ENCODE measurements at places on chromosomes 16 and 17.
A peak's percentile ranks its signal among the peaks of the same experiment; 100 is the strongest.

DNA sequence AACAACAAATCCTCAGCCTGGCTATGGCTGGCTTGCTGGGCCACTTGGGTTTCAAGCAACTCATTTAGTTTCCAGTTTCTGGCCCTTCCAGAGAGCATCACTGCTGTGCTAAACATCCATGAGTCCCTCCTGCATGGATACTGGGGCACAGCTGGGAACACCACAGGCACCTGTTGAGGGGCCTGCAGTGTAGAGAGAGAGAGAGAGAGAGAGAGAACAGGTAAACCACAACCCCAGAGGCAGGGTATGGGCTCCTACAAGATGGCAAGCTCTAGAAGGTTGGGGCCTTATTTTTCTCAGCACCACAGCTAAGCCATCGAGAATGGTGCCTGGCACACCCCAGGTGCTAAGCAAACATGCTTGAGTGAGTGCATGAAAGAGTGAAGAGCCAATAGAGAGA, 120.3 kb downstream of the RBFOX3 start:
- DNase-seq: no peak

- no peak for DNase-seq
Measured at GRCh38 chr17:32806646-32807045, 70.3 kb downstream of the MYO1D start.

DNA sequence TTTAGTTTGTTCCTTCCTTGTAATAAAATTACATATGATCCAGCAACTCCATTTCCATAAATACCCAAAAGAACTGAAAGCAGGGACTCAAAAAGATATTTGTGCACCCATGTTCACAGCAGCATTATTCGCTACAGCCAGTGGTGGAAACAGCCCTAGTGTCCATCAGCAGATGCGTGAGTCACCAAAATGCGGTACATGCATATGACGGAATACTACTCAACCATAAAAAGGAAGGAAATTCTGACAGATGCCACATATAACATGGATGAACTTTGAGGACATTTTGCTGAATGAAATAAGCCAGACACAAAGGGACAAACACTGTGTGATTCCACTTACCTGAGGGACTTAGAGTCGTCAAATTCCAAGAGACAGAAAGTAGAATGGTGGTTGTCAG, 9.1 kb upstream of the SLC47A2 start:
- DNase-seq: no peak

- no peak for DNase-seq
Measured at GRCh38 chr17:73391331-73392265, 79.8 kb upstream of the CDC42EP4 start.

GRCh38 chr17:31437720-31438400, 46.4 kb downstream of the RAB11FIP4 start:
- no peak for DNase-seq

DNA sequence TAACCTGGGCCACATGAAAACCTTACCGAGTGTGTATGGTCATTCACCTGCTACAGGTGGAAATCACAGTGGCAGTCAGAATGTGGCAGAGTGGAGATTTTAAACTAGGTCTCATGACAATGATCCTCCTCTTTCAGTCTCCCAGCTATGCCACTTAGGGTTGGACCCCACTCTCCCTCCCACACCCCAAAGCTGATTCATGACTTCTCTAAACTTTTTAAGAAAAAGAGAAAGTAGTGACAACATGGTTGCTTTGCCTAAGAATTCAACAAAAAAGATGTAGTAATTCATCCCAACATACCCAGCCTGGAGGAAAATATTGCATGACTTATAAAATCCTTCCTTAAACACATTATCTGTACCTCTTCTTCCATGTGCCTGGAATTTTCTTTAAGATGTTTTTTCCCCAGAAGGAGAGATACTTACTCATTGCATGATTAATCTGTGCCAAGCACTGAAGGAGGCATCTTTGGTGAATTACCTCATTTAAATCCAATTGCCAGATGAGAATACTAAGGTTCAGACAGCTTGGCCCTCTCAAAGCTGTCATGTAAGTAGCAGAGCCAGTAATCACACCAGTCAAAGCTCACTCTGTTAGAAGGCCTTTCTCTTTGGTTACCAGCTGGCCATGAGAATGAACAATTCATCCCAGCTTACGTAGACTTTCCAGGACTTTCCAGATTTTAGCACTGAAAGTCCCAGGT, 119.9 kb downstream of the COPRS start:
- DNase-seq: no peak

GRCh38 chr17:58327363-58328194, 1.0 kb downstream of the TSPOAP1 start:
- no peak for DNase-seq

DNA sequence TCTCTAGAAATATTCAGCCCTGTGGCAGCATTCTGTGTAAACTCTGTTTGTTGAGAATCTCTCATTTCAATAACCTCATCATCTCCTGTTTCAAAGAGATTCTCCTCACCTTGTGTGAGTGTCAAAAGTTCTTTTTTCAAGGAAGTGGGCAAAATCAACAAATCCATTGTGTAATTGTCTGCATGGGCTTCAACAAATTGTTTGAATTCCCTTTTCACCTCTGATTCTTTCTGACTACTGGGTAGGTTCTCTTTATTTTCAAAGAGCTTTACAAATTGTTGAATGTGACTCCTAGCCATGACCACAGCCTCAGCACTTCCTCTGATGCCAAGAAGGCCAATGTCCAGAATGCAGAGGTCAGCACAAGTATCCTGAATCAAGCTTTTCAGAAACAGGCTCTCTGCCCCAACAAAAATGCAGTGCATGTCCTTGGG, 48.0 kb downstream of the N4BP1 start:
- DNase-seq: no peak

- DNase-seq: no peak
Measured at GRCh38 chr17:72266112-72266775, 145.4 kb downstream of the SOX9 start.

GRCh38 chr17:43640491-43641252, 21.1 kb downstream of the MEOX1 start:
- no peak for DNase-seq

DNA sequence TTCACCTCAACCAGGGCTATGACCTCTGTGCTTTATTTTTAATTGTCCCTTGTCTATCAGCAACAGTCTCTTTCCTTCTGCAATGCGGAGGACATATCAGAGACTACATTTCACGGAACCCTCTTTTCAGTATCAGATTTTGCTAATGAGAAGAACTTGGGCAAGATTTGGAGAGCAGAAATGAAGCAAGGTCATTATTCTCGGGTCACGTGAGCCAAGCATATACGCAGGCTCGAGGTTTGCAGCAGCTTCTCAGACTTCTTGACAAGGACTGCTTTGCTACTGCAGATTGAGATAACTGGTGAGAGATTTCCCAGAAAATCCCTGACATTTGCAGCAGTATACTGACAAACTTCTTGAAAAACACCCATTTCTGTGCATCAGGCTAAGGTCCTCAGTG, 30.4 kb downstream of the ABCA10 start:
- DNase-seq: no peak

DNA sequence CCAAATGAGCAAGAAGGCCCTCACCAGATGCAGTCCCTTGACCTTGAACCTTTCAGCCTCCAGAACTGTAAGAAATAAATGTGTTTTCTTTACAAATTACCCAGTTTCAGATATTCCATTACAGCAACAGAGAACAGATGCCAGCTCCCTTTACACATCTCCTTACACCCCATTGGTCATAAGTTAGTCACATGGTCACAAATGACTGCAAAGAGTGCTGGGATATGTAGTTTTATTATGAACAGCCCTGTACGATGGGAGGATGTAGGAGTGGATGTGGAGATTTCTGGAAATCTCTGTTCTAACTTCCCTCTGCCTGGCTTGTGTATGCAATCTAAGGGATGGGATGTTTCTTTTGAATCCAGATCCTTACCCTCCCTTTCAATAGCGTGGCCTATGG, 13.3 kb upstream of the RPL38 start:
- peak; percentile 23 for DNase-seq

DNA sequence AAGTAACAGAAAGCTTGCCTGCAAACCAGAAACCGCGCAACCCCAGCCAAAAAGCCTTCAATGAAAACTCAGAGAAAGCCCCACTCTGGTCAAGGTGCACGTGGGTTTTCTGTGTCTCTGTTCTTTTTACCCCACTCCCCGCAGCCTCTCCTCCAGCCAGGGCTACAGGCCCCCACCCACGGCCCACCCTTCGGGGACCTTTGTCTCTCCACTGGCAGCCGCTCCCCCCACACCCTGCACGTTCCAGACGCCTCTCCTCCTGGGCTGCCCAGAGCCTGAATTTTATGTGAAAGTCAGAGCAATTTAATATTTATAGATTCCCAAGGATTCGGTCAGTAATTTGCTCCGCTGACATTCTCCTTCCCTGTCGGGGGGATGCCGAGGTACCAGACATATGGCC, 24.2 kb downstream of the MRM3 start:
- no peak for DNase-seq

DNA sequence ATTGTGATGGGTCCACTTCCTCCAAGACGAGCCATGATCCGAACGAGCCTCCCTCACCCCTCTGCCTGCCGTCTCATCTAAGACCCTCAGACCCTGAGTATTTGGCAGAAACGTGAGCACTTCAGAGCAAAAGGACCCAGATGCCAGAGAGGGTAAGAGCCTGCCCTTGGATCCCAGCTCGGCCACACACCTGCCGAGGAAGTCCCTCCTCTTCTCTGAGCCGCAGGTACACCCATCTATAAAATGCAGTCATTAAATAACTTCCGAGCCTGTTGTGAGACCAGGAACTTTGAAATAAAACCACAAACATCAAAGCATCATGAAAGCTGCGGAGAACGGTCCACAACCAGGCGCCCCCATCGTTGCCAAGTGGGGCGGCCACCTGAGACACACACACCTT, 64.8 kb upstream of the DOC2B start:
- no peak for DNase-seq

- DNase-seq: no peak
Measured at GRCh38 chr17:2214929-2215615, 88.5 kb downstream of the SMG6 start.

DNA sequence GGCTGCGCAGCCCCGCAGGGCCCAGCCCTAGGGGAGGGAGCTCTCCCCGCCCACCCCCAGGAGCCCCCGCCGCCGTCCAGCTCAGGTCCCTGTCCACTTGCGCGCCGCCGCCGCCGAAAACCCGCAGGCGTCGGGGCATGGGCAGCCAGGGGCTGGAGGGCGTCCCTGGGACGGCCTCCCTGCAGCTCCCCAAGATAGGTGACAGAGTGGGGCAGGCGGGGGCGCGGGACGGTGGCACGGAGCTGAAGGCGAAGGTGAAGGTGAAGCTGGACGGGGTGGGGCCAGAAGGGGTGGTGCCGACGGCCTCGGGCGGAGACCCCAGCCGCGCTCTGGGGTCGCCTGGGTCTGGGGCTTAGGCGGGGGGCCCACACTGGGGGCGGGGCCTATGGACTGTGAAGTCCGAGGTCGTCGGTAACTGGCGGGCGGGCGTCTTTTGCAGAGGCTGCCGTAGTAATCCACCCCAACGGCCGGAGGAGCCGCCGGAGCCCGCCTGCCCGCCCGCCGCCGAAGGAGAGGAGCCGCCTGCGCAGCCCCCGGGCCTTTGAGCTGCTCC, 27.2 kb downstream of the SREBF1 start:
- DNase-seq: no peak

GRCh38 chr17:77569846-77570564, 388.5 kb upstream of the TNRC6C start:
- no peak for DNase-seq

DNA sequence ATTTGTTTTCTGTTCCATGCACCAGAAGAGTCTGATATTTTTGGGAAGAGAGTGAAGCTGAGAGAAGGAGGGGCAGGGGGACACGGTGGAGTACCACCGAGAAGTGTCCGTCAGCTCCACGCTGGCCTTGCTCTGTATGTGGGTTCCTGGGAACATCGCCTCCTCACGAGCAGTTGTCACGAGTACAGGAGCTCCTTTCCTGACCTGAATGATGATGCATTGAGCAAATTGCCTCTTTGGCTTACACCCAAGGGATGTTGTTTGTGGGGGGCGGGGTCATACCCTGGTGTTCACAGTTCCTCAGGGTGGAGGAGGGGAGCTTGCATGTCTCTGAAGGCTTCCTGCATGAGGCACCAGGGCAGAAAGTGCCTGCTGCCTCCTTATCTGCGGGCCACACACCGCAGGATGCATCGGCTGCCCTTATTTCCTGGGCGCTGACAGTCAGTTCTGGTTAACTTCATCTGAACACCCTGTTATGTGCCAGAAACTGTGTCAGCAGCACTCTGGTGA, 36.2 kb downstream of the RGS9 start:
- DNase-seq: peak; percentile 79

DNA sequence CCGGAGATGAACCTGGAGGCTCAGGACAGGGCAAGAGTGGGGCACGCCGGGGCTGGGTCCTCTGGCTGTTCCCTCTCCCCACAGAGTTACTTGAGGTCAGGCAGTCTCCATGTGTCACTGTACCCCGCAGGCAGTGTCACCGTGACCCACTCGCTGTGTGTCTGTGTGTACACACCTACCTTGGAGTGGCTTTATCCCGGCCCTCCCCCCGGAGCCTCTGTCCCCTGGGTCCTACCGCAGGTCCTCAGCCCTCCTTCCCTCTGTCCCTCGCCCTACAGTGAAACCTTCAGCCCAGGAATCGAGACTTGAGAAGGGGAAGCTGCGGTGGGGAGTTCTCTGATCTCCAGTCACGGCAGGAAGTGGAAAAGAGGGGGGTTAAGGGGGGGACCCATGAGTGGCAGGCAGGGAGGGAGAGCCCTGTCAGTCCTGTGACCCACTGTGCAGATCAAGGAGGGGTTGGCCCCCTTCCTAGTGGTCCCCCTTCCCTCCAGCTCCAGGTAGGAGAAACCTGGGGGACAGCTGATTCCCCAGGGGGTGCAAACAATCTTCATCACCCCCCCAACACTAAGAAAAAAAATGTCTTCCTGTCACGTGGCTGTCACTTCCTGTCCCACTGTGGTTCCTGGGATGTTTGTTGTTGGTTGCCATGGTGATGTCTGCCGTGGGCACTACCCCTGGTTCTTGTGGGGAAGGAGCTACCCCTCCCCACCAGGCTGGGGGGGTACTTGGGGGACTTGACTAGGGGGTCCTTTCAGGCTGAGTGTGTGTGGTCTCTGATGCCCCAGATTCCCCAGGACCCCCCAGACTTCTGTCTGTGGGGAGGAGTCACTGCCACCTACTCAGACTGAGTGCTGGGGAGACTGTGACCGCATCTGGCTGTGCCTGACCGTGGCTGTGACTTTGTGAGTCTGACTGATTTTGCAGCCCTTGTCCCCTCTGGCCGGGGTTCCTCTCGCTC, 13.7 kb downstream of the RARA start:
- peak; percentile 98 for DNase-seq

GRCh38 chr16:67668495-67669157, 2.0 kb downstream of the C16orf86 start:
- no peak for DNase-seq

DNA sequence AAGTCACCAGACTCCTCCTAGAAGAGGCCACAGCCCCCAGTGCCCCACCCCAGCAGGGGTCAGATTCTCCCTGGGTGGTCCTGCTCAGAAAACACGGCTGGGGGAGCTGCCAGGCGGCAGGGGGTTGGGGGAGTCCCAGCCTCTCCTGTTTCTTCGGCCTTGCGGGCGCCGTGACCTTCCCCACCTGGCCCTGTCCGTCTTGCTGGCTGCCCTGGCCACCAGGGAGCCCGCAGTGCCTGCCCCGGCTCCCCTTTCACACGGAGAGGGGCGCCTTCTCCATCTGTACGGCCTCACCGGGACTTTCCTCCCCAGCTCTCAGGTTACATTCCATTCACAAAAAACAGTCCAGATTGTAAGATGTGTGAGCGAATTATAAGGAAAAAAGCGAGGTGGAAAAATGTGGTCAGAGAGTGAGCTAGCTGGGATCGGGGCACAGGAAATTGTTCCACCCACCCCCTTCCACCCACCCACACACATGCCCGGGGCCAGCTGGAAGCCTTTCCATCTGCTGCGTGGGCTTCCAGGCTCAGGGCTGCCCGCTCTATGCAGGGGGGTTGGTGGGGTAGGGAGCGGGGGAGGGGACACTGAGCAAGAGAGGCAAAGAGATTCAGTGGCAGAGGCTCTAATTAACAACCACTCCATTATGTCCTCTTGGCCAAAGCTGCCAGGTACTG, 14.6 kb upstream of the CIBAR2 start:
- DNase-seq: no peak
